Activated CD4-positive, alpha-beta T cell treated with anti-CD3 and anti-CD28 coated beads for 1 hour (primary cell): ENCODE measurements at places on chromosomes 5 and 9.

- no peak for DNase-seq
Observed at GRCh38 chr9:93601666-93602065, 25.3 kb downstream of the PHF2 start.

- DNase-seq, result no peak
Observed at GRCh38 chr5:139763930-139764791, 31.4 kb upstream of the PSD2 start.

DNA sequence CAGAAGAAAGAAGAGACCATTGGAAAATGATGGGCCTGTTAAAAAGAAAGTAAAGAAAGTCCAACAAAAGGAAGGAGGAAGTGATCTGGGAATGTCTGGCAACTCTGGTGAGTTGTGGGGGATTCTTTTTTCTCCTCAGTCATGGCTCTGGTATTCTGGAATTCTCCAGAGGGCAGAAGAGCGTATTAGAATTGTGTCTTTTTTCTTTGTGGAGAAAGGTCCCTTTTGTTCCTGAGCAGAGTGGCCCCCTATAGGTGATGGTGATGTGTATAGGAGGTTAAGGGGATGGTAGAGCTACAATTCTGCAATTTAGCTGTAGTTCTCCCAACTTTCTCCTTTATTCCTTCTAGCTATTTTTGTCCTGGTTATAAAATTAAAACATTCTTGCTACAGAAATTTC lies 1.6 kb upstream of the DHFR start:
- DNase-seq, result no peak

GRCh38 chr5:171261361-171261760 lies 47.7 kb upstream of the TLX3 start:
- no peak for DNase-seq

GRCh38 chr5:106331415-106331814 lies 1339.3 kb downstream of the EFNA5 start:
- no peak for DNase-seq

GRCh38 chr9:133003071-133003461 lies 24.6 kb downstream of the GFI1B start:
- no peak for DNase-seq

DNA sequence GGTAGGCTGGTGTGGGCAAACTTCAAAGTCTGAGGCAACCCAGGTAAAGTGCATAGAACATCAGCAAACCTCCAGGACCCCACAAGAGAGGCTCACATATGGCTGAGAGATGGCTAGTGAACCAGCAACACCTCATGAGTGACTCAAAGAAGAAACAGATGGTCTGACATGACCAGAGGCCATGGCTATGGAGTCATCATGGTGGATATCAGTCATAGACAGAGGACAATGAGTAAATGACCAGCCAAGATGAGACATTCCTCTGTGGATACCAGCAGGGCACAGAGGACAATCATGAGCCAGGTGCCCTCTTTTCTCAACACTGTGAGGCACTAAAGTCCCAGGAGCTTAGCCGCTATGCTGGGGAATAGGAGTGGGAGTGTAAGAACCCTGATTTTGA lies 180.8 kb downstream of the RASEF start:
- no peak for DNase-seq

- DNase-seq, result no peak
Observed at GRCh38 chr5:94928891-94929290, 310.4 kb downstream of the SLF1 start.

GRCh38 chr5:29061381-29061780 lies 2023.0 kb upstream of the CDH9 start:
- no peak for DNase-seq

GRCh38 chr5:6328173-6328572 lies 50.2 kb downstream of the MED10 start:
- DNase-seq, result no peak

- DNase-seq, result no peak
Observed at GRCh38 chr5:77103457-77103856, 16.4 kb upstream of the ZBED3 start.

GRCh38 chr5:159911349-159911748 lies 4.9 kb upstream of the ADRA1B start:
- DNase-seq, result no peak

DNA sequence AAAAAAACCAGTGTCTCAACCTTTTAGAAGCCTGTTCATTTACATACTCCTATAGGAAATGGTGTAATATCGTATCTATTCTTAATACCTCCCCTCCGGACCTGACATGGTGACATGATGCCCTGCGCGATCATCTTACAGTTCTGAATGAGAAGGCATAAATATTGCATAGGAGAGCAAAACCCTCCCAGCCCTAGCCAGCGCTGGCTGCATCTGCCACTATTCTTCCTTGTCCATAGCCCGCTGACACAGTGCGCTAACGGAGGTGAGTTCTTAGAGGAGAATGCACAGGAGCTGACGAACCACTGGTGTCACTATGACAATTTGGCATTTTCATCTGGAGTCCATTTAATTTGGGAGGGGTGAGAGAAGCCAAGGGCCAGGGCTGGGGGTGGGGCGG lies 290.1 kb downstream of the EFNA5 start:
- DNase-seq, result no peak

GRCh38 chr9:107488375-107489143 lies 1.0 kb downstream of the KLF4 start:
- no peak for DNase-seq
